ENCODE measurements at places on chromosomes 1 and 21.

DNA sequence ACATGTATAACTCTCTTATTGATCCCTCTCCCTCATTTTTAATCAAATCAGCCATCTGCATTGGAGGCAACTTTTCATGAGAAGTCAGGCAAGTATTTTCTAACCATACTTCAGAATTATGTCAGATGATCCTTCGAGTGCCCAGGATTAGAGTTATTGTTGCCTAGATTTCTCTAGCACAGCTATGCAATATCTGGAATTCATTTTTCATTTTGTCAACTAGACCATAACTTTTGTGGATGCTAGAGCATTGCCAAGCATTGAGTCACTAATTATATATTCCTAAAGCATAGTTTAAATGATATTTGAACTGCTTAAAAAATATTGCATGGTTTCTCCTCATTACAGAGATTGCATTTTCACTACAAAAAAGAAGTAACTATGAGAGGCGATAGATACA is 21.2 kb downstream of the HFM1 start:
- no peak for DNase-seq

- DNase-seq, result peak; percentile 52
Measured at GRCh38 chr1:234065794-234066447, 161.4 kb downstream of the SLC35F3 start.

GRCh38 chr1:203117611-203118575 is 9.6 kb upstream of the ADORA1 start:
- no peak for DNase-seq

DNA sequence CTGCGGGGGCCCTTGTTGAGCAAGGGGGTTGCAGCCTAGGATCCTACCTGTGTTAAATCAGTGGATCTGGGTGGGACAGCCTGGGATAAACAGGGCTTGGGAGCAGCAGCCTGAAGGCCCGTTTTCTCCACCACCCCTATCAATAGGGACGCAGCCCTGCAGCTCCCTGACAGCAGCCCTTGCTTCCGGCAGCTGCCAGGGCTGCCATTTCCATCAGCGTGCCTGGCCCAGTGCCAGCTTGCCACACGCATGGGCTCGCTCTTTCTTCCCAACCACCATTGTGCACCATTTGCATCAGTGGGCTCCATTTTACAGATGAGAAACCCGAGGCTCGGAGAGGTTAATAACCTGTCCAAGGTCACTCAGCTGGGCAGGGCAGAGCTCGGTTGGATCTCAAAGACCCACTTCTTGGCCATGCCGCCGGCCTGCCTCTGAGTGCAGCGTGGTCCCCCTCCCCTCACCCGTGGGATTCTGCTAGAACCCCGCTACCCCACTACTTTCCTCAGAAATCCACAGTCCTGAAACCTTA is 3.8 kb downstream of the WNT4 start:
- DNase-seq, result no peak

- DNase-seq, result no peak
Measured at GRCh38 chr1:154443274-154444013, 38.3 kb downstream of the IL6R start.

- peak; percentile 67 for DNase-seq
Measured at GRCh38 chr1:234608025-234608910, 1.7 kb downstream of the IRF2BP2 start.

GRCh38 chr1:170064821-170065220 is 9.7 kb downstream of the KIFAP3 start:
- no peak for DNase-seq

GRCh38 chr1:101051688-101052638 is 26.4 kb upstream of the DPH5 start:
- no peak for DNase-seq

- peak; percentile 41 for DNase-seq
Measured at GRCh38 chr1:24535021-24535424, 20.9 kb upstream of the NCMAP start.

- DNase-seq, result no peak
Measured at GRCh38 chr21:41403966-41404365, 22.1 kb upstream of the MX1 start.

DNA sequence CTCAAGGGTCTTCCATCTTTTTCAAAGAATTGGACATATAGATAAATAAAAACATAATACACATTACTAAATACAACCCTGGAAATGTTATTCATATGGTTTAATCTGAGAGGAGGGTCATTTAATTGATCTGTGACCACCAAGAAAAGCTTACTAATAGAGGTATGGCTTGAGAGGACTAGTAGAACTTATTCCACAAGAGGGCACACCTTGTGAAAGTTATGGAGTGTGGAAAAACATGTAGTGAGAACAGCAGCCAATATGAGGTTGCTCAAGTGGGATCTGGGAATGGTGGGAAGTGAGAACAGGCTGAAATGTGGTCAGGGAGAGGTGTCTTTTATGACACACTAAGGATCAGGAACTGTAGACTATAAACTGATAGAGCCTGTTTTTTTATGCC is 973.5 kb upstream of the B3GALT2 start:
- DNase-seq, result no peak

GRCh38 chr1:50977575-50978143 is 7.6 kb downstream of the CDKN2C start:
- no peak for DNase-seq

DNA sequence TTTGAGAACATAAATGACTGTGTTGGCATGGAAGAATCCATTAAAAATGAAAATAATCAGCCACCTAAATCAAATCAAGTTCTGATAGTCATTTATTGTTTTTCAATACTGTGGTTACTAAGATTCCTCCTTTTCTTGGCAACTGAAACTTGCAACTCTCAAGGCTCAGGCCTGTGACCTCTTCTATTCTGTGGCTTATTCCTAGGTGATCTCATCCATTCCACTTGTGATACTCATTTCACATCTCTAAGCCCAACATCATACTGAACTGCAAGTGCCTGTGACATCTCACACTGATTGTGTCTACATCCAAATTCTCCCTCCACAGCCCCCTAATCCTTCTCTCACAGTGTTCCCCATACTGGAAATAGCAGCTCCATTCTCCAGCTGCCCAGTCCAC is 4.8 kb upstream of the ST6GALNAC5 start:
- no peak for DNase-seq

GRCh38 chr1:243596431-243597062 is 253.5 kb downstream of the AKT3 start:
- no peak for DNase-seq

DNA sequence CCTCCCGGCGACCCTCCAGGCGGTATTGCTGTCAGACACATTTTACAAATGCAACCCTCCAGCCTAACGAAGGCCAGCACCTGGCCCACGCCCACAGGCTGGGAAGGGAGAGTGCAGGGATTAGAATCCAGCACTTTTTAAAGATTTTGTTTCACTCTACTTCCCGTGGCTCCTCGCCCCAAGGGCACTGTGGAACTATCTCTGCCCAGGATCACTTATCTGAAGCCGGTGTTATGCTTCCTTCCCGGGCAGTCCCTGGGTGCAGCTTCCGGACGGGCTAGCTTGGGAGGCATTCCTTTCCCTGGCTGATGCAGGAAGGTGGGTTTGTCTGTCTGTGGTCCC is 35.8 kb downstream of the CCN1 start:
- DNase-seq, result no peak

GRCh38 chr1:162756523-162756922 is 34.0 kb upstream of the HSD17B7 start:
- no peak for DNase-seq

GRCh38 chr1:53340660-53341520 is 13.0 kb upstream of the LRP8 start:
- DNase-seq, result peak; percentile 29

DNA sequence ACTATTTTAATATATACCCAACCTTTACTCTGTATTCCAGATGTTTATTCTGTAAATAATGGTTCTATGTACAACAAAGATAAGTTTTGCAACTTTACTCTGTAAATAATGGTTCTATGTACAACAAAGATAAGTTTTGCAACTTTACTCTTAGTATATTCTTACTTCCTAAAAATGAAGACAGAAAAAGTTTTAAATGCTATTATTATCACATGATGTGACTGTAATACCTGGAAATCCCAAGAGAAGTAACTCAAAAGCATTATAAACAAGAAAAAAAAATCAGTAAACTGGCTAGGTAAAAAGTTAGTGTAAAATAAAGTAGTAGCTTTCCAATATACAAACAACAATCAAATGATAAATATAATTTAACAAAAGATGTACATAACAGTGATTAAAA is 18.5 kb upstream of the EXO1 start:
- DNase-seq, result no peak

GRCh38 chr1:217240656-217241055 is 390.2 kb downstream of the GPATCH2 start:
- DNase-seq, result no peak

DNA sequence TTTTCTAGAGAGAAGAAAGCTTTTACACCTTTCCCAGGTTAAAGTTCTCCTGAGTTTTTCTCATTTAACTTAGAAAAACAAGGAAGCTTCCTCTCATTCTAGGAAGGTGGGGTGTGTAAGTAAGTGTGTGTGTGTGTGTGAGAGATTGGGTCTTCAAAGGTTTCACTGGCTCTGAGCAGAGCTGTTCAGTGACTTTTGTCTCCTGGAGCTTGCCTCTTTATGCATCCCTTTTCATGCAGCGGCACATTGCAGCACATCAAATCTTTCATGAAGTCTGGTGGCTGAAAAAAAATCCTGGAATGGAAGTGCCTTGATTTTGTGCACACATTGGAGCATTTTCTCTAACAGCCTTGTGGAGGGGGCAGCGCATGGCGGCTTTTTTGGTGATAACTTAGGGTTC is 3.4 kb downstream of the GPA33 start:
- no peak for DNase-seq

- no peak for DNase-seq
Measured at GRCh38 chr1:31380181-31380580, 7.3 kb upstream of the FABP3 start.

DNA sequence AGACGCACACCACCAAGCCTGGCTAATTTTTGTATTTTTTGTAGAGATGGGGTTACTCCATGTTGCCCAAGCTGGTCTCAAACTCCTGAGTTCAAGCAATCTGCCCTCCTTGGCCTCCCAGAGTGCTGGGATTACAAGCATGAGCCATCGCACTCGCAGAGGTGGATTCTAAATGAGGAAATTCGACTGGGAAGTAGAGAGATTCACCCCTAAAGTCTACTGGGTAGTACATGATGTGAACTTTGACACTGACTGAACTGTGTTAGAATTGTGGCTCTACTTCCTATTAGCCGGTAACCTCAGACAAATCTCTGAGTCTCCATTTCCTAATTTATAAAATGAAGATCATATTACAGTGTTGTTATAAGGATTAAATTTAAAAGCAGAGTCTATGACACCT is 276.0 kb upstream of the NR5A2 start:
- no peak for DNase-seq

- no peak for DNase-seq
Measured at GRCh38 chr1:6918186-6918924, 133.1 kb downstream of the CAMTA1 start.

DNA sequence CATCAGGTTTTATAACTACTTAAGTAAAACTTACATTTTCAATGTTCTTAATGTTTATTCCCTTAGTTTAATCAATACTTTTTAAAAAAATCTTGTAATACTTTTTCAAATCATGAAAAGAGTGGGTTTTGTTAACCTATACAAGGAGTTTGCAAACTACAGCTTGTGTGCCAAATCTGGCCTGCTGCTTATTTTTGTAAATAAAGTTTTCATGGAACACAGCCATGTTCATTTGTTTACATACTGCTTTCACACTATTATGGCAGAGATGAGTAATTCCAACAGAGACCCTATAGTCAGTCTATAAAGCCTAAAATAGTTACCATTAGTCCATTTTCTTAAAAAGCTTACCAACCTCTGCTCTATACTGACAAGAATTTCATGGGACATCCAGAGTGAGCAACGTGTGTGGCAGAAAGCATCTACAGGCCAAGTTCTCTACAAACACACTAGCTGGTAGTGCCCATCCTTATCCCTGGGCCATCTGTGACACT is 42.6 kb downstream of the ERO1B start:
- DNase-seq, result no peak

DNA sequence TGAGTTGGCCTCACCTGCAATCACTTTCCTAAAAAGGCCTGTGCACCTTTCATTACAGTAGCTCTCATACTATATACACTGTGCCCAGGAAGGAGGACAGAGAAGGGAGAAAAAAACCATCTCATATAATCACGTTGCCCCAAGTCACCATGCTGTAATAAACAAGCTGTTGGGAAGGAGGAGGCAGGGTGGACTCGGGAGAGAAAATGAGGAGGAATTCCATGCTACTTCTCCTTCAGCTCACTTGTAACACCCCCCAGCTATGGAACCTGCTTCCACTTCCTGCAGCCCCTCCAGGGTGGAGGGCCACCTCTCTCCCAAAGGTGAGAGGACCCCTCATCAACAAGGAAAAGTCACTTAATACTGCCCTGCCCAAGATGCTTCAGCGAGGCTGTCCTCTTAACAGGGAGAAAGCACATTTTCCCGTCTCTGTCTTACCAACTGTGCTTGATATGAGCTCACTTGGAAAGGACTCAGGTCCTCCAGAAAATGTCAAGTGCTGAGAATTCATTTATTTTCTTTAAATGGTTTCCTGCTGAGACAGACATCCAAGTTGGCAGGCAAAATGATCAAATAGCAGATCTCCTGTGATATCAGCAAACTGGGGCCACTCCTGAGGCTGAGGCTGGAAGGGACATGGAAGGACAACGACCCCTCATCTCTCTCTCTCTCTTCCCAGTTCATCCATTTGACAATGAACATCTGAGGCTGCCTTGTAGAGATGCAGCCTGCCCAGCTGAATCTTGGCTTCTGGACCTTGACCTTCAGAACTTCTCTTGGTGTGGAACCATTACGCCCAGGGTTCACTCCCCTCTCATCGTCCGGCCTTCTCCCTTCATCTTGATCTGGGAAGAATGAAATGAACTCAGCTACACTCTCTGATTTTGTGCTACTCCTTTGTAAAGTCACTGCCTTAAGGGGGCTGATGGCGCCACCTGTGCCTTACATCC is 54.0 kb downstream of the CAPN9 start:
- DNase-seq, result no peak

- no peak for DNase-seq
Measured at GRCh38 chr21:35032474-35033263, 16.4 kb downstream of the RUNX1 start.

DNA sequence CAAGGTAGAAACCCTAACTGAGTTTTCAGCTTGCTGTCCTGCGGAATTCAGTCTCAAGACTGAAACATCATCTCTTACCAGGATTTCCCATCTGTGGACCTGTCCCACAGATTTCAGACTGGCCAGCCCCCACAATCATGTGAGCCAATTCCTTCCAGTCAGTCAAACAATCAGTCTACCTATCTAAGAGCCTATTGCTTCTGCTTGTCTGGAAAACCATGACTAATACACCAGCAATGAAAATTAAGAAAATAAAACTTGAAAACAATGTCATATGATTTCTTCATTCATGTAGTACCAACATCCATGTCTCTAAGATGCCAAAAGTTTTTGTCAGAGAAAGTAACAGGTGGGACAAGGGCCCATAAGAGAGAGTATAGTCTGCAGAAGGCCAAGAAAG is 57.6 kb upstream of the CRB1 start:
- DNase-seq, result no peak

DNA sequence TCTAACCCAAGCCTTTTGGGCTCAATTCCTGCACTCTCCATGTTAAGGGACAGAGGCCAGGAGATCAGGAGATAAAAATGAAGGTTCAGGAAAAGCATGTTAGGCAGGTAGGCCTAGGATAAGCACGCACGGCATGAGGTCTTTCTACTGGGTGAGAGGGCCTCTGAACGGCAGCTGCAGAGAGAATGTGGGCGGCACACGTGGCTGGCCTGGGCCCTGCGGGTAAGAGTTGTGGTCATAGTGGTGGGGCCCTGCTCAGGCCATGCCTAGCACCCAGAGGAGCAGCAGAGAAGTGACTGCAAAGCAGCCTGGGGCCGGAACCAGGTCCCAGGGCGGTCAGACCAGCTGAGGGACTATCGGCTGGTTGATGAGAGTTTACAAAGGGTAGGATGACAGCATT is 7.5 kb upstream of the FOXO6 start:
- no peak for DNase-seq

- no peak for DNase-seq
Measured at GRCh38 chr1:172275478-172275877, 145.0 kb upstream of the C1orf105 start.
